ENCODE measurements at places on chromosomes 2 and 18. TPM values are rescaled to one million over a fixed set of nuclear protein-coding genes. Genes with fewer than 3 reads are reported as not detected.

GRCh38 chr2:234425639-234426603, 71.0 kb downstream of the ARL4C start:
- DNase-seq: no peak

DNA sequence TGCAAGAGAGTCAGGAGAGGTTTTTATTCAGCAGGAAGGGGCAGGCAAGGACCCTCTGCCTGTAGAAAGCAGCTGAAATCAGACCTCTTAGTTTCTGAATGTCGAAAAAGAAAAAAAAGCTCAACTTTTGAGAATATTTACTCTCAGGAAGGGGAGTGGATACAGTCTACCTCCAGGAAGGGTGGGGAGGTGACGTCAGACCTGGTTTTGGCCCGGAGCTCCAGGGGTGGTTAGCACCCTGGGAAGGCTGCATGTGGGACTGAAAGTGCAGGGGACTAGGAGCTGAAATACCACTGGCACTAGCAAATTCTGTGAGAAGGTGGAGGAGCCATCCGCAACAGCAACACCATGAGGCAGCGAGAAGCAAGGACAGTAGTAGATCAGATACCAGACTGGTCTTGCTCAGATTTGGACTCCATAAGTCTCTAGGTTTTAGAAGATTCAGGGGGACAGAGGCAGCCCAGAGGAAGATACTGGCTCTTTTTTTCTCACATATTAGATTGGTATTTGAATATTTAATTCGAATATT, 19.8 kb downstream of the MC2R start:
- no peak for DNase-seq

GRCh38 chr2:38528534-38528933, 74.2 kb downstream of the HNRNPLL start:
- no peak for DNase-seq

DNA sequence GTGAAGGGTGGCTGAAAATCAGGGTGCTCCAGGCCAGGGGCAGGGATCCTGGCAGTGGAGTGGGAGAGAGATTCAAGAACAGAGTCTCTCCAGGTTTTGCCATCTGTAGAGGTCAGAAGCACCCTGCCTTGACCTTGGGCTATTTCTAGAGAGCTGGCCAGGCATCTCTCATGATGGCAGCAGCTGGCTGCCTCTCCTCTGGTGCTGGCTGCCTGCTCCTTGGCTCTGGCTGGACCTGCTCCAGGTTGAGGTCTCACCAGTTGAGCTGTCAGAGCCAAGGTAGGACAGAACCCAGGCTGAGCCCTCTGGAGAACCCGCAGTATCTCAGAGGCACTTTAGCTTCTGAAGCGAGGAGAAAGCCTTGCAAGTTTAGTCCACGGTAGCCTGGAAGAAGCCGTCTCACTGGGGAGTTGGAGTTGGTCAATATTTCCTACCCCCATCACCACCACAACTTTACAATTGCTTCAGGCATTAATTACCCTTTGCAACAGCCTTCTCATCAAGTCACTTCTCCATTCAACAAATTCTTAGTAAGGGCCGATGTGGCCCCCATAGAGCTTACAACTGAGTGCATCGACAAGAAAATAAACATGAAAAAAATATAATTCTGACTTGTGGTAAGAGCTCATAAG, 25.6 kb downstream of the GNLY start:
- no peak for DNase-seq

The LRPPRC gene
- 87.6 TPM for total RNA-seq

- DNase-seq: no peak
These were observed 1705.5 kb upstream of the PIK3C3 start for GRCh38 chr18:40249390-40250080.

DNA sequence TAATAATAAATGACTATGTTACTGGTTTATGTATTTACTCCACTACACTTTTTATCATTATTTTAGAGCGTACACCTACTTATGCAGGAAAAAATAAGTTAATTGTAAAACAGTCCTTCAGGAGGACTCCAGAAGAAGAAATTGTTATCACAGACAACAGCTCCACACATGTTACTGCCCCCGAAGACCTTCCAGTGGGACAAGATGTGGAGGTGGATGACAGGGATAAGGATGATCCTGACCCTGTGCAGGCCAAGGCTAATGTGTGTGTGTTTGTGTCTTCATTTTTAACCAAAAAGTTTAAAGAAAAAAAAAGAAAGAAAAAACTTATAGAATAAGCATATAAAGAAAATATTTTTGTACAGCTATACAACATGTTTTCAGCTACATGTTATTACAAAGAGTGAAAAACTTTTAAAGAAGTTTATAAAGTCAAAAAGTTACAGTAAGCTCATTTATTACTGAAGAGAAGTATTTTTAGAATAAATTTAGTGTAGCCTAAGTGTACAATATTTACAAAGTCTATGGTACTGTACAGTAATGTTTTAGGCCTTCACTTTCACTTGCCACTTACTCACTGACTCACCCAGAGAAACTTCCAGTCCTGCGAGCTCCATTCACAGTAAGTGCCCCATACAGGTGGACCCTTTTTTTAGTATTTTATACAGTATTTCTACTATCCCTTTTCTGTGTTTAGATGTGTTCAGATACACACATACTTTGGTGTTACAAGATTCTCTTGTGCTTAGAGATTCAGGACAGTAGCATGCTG, 7.5 kb downstream of the TGFBRAP1 start:
- DNase-seq: no peak

DNA sequence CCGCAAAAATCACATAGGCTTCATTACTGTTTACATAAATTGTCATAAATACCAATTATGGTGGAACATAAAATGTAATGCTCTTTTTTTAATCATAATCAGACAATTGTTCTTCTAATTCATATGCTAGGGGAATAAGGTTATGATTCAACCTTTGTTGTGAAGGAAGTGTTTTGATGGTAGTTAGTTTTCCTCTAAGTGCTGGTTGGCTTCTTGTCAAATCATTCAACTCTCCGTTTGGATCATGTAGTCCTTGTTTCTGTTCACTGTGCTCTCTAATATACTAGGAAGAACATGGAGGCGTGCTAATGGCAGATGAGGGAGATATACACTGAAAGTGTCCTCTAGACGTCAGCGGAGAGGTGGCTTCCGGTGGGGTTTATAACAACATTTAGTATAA, 1938.0 kb upstream of the PIK3C3 start:
- DNase-seq: no peak

GRCh38 chr2:231046916-231047273, 9.6 kb downstream of the C2orf72 start:
- DNase-seq: no peak

DNA sequence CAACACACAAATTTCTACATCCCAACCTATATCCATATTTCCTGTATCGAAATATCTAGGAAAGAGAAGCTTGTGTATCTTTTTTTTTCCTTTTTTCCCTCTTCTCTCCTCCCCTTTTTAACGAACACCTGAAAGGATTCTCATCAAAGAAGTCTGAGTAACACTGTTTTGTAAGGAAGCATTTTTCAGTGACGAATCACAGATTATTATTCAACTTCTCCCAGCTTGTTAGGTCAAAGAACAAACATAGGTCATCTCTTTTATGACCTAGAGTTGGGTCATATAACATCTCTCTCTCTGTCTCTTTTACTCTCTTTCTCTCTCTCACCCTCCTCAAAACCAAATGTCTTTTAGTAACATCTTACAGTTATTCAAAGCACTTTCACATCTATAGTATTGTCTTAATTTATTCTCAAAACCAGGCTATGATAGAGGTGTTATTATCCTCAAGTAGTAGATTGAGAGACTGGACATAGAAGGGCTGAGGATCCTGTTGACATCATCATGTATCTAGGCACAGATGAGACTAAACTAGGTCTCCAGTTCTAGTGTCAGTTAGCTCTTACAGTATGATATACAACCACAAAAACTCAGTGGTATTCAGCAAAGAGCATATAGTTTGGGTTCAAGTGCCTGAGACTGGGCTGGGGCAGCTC, 80.1 kb upstream of the SPOPL start:
- no peak for DNase-seq

GRCh38 chr2:33603416-33603815, 4.3 kb upstream of the FAM98A start:
- no peak for DNase-seq

DNA sequence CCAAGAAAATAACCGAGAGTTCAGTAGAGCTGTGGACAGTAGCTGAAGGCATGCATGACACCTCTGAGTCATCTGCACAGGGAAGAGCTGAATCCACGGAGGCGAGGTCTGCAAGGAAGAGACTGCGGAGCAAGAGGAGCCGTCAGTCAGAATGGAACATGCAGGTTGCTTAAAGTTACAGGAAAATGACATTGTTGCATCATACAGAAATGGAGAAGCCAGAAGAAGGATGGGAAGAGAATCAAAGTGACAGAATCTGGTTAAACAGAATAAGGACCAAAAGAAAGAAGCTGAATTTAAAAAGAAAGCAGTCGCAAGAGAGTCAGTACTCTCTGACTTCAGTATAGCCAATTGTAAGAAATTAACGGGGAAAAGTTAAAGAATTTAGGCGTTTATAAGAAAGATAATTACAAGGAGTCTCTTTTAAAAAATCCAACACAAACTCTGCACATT, 533.8 kb downstream of the ADCYAP1 start:
- no peak for DNase-seq

DNA sequence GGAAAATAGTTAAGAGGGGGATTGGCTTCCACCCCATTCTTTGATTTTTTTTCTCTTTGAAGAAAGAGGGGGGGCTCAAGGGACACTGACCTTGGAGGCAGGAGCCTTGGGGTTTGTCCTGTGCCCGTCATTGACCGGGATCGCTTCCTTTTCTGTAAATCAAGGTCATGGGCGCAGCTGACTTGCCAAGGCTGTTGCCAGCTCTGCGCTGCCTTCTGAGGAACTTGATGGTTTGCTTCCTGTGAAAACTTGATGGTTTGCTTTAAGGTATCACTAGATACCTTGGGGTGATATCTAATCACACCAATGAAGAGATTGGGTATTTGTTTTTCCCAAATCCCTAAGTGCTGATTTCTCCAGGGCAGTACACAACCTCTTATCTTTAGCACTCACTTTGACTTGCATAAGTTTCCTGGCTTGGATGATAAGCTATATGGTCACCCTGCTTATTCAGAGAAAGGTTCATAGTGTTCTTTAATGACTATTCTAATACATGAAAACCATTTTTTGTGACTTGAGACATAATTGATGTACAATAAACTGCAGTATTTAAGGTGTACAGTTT, 56.0 kb downstream of the DGKD start:
- DNase-seq: no peak

DNA sequence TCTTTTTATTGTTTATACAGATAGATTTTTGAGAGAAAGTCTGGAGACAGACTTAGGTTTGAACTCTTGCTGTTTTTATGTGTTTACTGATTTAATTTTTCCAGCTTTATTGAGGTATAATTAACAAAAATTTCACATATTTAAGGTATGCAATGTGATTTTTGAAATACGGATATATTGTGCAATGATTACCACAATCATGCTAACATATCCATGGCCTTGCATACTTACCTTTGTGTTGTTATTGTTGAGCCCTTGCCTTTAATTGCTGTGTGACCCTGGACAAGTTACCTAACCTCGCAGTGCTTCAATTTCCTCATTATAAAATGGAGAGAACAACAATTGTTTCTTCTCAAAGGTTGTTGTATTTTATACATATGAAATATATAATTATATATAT, 13.9 kb upstream of the RBMS1 start:
- no peak for DNase-seq

DNA sequence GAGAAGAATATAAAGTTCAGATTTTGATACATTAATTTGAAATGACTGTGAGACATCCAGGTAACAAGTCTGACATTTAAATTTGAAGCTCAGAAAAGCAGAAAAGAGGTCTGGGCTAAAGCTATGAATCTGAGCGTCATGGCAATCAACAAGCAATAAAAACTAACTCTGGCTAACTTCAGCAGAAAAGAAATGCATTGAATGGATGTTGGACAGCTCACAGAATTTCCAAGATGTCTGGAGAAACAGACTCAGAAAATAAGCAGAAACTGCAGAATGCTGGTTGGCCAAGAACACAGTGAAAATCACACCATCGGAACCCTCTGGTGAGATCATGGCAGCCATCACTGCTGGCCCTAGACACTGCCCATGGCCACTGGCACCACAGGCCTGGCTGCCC, 366.6 kb downstream of the METTL4 start:
- DNase-seq: no peak

GRCh38 chr2:13628122-13628521, 911.4 kb downstream of the TRIB2 start:
- DNase-seq: no peak

The SCN7A gene
- 133 TPM for total RNA-seq

- DNase-seq: no peak
These were observed 831.1 kb downstream of the GALR1 start for GRCh38 chr18:78080761-78081160.

DNA sequence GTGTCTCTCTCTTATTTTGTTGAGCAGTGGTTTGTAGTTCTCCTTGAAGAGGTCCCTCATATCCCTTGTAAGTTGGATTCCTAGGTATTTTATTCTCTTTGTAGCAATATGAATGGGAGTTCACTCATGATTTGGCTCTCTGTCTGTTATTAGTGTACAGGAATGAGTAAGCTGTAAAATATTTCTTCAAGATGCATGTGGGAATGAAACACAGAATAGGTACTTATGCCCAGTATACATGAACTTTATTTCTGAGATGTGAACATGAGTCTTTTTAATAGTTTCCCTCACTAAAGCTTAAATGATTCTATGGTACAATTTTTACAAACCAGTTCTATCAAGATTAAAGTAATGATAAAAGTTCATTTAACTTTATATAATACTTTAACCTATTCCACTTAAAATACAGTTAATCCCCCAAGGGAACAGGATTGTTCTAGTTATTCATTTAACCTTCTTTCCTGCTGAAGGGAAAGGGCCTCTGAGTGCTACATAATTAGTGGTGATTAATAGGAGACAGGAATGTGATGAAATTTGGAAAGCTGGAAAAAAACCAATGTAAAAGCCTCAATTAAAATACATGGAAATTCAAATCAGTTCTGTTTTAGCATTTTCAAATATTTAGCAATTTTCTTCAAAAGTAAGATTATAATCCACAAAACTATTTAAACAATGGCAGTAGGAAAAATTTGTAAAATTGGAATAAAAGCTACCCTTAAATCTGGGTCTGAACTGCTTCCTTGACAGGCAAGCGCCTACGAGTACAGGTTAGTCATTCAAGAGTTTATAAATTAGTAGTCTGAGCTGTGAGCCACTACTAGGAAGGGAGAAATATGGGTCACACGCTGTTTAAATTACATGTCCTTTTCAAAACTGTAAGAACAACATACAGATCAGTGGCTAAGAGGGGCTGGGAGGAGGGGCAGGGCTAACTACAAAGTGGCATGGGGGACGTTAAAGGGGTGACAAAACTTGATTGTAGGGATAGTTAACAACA, 28.9 kb downstream of the SPIRE1 start:
- DNase-seq: no peak

The CCDC142 gene
- 28.2 TPM for total RNA-seq

The DNAH6 gene
- total RNA-seq: 1.4 TPM

- no peak for DNase-seq
These were observed 121.9 kb upstream of the HAAO start for GRCh38 chr2:42914314-42914713.

GRCh38 chr2:56169521-56169920, 14.3 kb upstream of the CCDC85A start:
- DNase-seq: no peak
